Mesenchymal stem cell (in vitro differentiated cells and primary cell): ENCODE measurements at places on chromosomes 1 and 21.

DNA sequence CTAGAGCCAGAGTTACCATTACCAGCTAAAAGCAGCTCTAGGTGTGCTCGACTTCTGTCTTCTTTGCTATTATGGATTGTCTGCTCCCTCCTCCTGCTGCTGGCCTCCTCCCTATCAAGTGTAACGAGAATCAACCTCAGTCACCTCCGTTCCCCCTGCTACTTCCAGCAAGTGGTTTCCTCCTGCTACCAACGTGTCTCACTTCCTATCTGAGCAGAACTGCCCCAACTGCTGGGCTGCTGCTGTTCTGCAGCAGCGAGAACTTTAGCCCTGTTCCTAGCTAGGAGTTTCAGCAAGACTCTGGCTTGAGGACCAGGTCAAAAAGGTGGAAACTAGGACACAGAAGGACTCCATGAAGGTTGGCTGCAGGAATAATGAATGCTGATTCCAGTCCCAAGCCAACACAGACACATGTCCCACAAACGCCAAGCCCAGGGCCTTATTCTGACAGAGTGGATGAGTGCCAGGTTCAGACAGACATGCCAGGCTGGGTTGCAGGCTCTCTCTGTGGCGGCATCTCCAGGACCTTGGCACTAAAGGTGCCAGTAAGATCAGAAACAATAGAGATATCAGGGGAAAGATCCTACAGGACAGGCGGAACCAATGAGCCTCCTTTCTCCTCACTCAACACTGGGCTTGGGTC lies 46.9 kb downstream of the CD34 start:
- no peak for DNase-seq

- DNase-seq = peak; percentile 13
Observed at GRCh38 chr1:194067772-194068171, 881.4 kb upstream of the B3GALT2 start.

DNA sequence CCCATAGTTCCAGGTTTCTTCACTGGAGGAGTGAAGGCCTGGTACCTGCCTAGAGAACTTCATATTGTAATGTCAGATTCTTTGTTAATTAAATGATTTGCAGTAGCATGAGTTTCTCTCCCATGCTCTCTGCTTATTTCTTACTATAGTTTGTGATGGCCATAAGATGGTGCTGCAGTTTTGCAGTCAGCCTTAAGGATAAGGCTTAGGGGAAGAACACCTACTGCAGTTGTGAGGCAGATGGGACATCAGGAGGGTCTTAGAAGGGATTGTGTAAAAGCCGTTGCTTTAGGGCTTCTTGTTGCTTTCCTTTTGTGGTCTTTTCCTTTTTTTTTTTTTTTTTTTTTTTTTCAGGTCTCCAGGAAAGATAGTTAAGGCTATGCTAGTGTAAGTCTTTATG lies 61.8 kb downstream of the MACF1 start:
- peak; percentile 36 for DNase-seq

DNA sequence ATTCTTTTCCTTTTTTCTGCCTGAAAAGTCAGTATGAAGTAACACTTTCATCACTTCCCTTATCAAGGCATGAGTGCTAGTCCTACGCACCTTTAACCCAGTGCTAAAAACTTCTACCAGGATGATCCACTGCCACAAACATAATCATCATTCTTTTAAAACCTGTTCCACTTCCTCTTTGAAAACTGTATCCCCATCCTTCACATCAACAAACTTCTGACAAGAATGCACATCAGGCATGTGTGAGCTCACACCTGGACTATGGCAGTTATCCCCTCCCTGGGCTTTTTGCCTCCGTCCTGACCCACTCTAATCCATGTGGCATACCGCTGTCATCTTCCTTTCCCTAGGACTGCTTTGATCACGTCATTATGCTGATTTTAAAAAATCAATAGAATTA lies 70.2 kb downstream of the ESRRG start:
- no peak for DNase-seq
